ENCODE measurements at places on chromosomes 6 and 20.

GRCh38 chr6:11972806-11973205, 39.3 kb upstream of the HIVEP1 start:
- DNase-seq = peak; percentile 32

- DNase-seq = peak; percentile 60
These were observed 746 bp downstream of the NUP153 start for GRCh38 chr6:17705778-17706579.

- no peak for DNase-seq
These were observed 7.2 kb downstream of the MYLK4 start for GRCh38 chr6:2743280-2744208.

DNA sequence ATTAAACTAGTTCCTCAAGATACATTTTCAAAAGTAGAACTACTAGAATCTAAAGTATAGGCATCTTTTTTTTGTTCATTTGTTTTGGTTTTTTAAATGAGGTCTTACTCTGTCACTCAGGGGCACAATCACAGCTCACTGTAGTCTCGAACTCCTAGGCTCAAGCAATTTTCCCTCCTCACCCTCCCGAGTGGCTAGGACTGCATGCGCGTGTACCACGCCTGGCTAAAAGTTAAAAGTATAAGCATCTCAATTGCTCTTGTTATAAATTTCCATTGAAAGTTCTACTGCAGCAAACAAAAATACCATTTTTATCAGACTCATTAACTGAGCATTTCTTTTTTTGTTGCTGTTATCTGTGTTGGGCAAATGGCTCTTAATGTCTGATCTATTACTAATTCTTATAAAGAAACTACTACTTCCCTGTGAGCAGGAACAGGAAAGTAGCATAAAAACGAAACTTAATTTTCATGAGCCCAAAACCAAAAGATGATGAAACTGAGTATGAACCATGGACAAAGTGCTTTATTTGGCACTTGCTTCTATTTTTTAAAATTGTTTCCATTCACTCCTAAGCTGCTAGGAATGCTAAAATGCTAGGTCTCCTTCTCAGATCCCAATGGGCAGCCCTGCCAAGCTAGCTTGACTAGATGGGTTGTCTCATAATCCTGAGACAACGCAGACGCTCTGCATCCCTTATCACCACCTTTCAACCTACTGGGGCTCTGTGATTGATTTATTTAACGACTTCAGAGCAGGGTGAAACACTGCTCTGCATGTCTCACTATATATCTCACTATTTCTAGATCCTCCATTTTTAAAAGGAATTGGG, 36.9 kb downstream of the TRPC4AP start:
- peak; percentile 68 for DNase-seq

- DNase-seq = no peak
These were observed 112.9 kb upstream of the PDE7B start for GRCh38 chr6:135738636-135739035.
